ENCODE measurements at places on chromosomes 1 and 21.

DNA sequence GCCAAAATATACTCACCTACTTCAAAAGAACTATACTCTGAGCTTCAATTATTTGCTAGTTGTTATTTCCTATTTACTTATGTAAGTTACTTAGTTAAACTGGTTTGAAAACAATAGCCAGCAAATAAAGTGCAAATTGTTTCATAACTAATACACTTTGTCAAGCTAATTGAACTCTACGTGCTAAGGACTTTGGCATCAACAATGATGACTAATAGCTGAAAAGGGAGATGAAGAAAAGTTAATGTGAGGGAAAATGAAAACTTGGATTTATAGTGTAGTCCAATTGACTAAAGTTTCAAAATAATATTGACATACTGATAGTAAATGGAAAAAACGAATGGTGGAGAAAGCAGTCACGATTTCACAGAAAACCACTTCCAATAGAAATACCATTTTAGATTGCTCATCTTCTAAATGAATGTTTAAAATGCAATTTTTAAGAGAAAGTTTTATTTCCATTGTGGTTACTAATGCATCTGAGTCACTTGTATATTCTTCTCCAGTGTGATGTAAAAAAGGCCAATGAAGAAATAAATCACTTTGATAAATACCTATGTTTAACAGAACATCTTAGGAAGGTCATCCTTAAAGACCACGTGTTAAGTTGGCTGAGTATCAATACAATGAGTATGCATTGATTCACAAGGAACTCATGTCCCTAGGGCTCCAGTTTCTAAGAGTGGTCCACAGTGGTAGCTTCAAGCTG lies 455.2 kb downstream of the LTN1 start:
- no peak for DNase-seq

DNA sequence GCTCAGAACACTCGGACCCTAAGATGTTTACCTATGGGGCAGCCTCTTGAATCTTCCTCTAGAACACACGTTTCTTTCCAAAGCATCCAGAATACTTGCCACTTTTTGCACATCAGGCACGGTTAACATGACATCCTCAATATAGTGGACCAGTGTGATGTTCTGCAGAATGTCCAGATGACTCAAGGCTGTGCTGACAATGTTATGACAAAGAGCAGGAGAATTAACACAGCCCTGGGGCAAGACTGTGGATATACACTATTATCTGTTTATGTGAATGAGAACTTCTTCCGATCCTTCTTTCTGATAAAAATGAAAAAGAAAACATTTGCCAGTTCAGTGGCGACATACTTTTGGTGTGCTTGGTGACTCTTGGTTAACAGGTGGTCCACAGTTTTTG lies 154.3 kb downstream of the PDE4B start:
- no peak for DNase-seq

- DNase-seq: no peak
Observed at GRCh38 chr1:100134872-100135271, 1.9 kb downstream of the TRMT13 start.

- no peak for DNase-seq
Observed at GRCh38 chr1:86498281-86498680, 29.6 kb downstream of the CLCA1 start.

DNA sequence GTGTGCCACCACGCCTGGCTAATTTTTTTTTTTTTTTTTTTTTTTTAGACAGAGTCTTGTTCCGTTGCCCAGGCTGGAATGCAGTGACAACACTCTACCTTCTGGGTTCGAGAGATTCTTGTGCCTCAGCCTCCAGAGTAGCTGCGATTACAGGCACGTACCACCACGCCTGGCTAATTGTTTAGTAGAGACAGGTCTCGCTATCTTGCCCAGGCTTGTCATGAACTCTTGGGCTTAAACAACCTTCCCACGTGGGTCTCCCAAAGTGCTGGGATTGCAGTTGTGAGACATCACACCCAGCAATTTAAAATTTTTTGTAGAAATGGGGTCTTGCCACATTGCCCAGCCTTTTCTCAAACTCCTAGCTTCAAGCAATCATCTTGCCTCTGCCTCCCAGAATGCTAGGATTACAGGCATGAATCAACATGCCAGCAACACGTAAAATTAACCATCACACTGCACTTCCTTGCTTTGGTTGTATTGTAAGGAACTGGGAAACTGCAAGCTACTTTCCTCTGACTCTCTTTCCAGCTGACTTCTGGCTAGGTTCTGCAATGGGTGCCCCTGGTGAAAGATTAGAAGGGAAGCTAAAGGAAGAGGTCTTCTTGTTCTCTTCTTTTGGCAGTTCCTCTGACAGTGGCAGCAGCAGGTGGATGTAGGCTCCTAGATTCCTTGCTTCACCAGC lies 13.9 kb upstream of the IL6R start:
- DNase-seq: no peak

DNA sequence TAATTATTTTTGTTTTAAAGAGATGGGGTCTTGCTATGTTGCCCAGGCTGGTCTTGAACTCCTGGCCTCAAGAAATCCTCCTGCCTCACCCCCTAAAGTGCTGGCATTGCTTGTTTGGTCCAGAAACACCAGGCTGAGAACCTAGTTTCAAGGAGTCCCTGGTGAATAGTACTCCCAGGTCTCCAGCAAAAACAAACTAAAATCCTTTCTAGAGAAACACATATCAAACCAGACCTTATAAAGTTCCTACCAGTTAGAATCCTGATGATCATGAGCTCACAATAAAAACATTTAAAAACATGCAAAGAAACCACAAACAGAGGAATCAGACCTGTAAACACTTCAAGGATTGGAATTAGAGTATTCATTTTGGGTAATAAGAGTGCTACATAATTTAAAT lies 34.4 kb upstream of the PADI1 start:
- no peak for DNase-seq

DNA sequence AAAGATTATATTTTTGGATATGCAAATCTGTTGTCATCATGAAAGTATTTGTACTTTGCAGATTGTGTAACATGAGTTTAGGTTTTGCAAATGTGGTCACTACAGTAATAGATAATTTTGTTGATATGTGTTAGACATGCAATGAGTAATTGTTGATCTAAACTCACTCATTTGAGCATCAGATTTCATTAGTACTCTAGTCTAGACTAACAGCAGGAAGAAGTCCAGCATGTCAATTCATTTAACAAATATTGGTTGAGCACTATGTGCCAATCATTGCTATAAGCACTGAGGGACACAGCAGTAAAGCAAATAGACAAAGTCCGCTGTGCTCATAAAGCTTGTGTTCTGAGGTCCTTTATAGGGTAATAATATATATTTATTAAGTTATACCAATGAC lies 350.0 kb downstream of the USP25 start:
- DNase-seq: no peak

- no peak for DNase-seq
Observed at GRCh38 chr1:10754568-10755329, 41.7 kb downstream of the CASZ1 start.

Measured in MM.1S (cell line).